G401 (cell line): ENCODE measurements at places on chromosomes 3 and 15.

DNA sequence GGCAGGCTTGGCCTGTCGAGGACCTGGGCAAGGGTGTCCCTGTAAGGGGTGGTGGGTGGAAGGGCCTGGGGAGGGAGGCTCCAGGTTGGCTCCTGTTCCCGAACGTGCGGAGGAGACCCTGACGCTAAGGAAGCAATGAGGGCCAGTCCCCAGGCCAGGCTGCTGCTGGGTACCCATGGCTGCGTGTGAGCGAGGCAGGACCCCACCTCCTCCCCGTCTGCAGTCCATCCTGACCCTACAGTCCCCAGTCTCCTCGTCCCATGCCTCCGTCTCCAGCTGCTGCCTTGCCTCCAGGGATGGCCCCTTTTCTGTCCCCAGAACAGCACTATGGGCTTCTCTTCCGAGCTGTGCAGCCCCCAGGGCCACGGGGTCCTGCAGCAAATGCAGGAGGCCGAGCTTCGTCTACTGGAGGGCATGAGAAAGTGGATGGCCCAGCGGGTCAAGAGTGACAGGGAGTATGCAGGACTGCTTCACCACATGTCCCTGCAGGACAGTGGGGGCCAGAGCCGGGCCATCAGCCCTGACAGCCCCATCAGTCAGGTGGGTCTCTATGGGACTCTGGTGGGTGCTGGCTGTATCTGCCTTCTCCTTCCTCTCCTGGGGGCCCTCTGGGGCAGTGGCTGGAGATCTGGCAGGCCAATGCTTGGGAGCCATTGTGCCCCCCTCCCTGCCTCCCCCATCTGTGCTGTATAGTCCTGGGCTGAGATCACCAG lies 571 bp downstream of the FES start:
- DNase-seq = no peak

- no peak for DNase-seq
These were observed 41.8 kb downstream of the FILIP1L start for GRCh38 chr3:100072326-100073048.

DNA sequence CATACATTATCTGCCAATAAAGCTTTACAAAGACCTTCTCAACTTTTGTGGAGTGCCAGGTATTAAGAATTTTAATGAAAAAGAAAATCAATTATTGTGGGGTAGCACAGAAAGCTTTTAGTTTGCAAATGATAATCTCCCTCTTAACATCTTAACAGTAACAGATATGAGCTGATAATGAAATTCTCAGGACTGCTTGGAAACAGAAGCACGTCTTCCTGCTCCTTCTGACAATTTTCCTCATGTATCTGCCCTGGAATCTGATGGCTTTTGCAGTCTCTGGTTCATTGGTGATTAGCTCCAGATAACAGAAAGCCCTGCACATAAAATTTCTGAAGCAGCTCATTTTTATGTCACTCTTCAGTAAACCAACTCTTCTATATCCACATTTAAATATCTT lies 432.4 kb upstream of the PDZRN3 start:
- no peak for DNase-seq

GRCh38 chr3:135131290-135131689 lies 336.2 kb downstream of the EPHB1 start:
- no peak for DNase-seq

GRCh38 chr15:42401544-42402454 lies 42.5 kb downstream of the CAPN3 start:
- no peak for DNase-seq

GRCh38 chr15:55343168-55343567 lies 24.1 kb downstream of the PIGB start:
- DNase-seq = no peak

DNA sequence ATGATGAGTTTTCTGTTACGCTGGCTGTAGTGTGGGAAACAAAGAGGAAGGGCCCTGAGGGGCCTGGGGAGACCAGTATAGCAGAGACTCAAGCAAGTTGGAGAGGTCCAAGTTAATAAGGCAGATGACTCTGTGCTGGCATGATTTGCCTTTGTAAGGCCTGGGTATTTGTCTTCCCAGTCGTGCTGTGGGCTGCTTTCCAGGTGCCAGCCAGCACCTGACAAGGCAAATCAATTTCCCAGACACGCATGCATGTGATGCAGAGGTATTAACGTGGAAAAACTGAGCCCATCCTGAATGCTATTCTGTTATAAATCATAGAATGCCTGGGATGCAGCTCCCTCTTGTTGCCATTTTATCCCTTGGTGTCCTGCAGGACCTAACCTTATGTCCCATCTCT lies 175.6 kb downstream of the MFSD1 start:
- DNase-seq = no peak

- no peak for DNase-seq
These were observed 5.2 kb downstream of the WNT5A start for GRCh38 chr3:55481744-55482495.

DNA sequence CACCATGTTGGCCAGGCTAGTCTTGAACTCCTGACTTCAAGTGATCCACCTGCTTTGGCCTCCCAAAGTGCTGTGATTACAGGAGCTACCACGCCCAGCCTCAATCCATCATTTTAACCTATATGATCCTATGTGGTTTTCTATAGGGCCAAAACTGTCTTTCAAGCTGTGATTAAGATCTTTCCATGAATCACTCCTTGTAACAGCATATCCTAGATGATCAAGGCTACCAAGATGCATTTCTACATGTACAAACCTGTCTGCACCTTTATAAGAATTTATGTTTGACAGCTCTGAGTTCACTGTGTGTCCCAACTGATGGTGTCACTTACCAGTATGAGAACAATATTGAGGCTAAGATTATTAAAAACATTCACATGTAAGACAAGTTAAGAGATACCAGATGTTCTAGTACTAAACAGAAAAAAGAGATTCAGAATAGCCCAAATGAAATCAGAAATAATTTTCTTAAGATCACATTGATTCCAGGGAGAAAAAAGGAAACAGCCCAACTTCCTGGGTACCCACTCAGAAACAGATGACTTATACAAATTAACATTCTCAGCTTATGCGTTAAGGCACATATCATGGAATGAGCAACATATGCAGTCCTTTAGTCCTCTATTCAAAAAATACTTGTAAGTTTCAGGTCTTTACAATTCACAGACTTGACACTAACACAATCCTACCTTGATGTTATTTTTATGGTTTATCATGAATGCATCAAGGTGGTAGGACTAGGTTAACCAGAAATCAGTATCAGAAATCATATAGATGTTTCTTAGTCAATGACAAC lies 24.8 kb upstream of the PPIB start:
- DNase-seq = no peak

- DNase-seq = peak; percentile 11
These were observed 244.9 kb downstream of the FAM43A start for GRCh38 chr3:194930377-194931204.

GRCh38 chr3:45249391-45249790 lies 23.3 kb upstream of the TMEM158 start:
- no peak for DNase-seq

DNA sequence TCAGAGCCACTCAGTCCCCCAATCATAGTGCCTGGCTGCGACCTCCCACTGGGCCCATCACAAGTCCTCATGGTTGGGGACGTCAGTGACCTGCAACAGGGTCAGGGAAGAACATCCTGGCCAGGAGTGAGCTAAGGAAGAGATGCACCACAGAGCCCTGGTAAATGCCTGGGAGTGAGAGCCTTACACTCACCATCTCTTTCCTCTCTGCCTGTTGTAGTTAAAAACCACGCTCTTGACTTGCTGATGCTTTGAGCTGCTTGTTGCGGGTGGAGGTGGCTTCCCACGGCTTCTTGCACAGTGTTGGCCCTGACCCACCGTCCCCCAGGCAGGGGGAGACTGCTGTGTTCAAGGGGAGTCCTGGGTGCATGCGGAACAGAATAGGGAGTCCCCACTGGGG lies 91.1 kb upstream of the RGMA start:
- DNase-seq = no peak

DNA sequence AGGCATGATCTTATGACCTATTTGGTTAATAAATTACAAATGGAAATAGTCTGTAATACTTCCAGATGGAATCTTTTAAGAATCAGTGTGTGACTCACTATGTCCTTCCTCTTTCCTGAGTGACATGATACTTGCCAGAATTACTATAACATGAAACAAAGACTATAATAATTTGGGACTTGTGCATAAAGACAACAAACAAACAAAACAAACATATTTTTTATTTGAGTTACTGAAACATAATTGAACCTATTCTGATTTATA lies 1268.1 kb downstream of the OTOL1 start:
- no peak for DNase-seq

DNA sequence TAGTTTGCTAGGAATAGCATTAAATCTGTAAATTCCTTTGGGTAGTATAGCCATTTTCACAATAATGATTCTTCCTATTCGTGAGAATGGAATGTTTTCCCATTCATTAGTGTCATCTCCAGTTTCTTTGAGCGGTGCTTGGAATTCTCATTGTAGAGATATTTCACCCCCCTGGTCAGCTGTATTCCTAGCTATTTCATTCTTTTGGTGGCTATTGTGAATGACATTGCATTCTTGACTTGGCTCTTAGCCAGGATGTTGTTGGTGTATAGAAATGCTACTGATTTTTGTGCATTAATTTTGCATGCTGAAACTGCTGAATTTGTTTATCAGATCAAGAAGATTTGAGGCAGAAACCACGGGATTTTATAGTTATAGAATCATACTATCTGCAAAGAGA lies 690.5 kb upstream of the ALCAM start:
- no peak for DNase-seq

DNA sequence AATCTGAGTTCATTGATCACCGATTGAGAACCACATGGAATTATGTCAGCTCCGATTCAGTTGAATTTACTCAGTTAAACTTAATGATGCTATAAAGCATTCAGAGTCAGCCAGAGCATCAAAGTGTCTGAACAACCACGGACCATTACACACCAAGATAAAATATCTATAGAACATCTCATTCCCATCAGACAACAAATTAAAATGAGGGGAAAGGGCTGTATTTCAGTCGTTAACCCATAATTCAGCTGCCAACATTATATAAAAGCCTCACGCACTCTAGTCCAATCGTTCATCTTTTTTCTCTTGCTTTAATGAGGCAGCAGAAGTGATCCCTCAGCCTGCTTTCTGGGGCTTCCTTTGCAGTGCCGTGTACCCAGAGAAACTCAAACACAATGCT lies 11.9 kb downstream of the CPNE4 start:
- DNase-seq = no peak

- no peak for DNase-seq
These were observed 45.6 kb downstream of the TLE3 start for GRCh38 chr15:70051948-70052633.

- DNase-seq = no peak
These were observed 449.5 kb upstream of the TBL1XR1 start for GRCh38 chr3:177646749-177647148.

- peak; percentile 56 for DNase-seq
These were observed 3.8 kb upstream of the SLCO3A1 start for GRCh38 chr15:91849749-91850161.

DNA sequence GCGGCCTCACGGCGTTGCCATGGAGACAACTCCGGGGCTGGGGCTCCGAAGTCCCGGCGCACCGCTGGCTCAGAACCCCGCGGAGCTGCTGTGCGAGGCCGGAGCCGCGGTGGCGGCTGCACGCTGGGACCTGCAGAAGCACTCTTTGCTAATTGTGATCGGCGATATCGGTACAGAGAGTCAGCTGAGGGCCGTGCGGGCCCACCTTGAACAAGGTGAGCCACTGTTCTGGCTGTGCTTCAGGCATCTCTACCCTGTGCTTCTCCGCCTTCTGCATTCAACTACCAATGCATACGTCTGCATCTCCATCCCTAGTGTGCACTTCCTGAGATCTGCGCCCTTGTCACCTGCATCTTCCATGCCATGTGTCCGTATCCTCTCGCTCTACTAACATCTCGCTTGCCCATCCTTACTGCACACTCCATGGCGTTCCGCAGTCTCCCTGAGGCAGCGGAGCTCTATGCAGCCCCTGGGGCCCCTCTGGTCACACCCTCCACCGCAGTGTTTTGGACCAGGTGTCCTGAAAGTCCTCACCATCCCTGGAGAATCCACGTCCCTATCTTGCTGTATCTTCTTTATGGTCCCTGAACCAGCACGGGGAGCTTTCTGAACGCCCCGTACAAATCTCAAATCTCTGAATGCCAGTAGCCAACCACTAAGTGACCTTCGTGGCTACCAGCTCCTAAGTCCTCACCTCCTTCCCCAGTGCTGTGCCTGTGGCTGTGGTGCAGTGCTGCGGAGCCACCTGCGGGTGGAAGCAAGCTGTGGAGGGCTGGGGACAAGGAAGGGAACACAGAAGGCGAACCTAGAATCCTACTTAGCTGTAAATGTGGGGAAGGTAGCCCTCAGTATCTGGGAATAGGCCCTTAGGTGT lies 6.2 kb upstream of the MAP1A start:
- peak; percentile 74 for DNase-seq

DNA sequence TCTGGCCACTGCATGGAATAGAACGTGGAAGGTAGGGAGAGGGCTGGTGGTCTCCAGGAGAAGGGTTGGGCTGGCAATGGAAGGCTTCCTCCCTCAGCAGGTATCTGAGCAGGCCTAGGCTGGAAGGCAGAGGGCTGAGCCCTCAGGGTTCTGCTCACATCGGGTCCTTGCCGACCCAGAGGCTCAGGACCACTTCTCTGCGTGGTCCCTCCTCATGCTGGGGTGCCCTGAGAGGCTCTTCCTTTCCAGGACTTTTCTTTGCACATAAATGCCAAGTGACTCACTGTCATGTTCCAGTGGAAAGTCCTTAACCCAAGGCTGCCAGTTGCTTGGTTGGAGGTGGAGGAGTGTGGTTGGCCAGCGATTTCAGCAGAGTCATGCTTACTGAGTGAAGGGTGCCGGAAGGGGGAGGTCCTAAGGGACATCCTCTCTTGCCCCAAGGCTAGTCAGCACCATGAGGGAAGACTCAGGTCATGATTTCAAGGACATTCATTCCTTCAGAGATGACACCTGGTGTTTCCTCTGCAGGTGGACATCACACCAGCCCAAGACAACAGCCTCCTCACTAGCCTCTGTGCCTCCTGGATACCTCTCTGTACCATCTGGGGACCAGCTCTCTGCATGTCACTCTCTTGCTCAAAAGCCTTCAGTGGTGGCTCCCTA lies 8.2 kb downstream of the SLC6A6 start:
- no peak for DNase-seq

DNA sequence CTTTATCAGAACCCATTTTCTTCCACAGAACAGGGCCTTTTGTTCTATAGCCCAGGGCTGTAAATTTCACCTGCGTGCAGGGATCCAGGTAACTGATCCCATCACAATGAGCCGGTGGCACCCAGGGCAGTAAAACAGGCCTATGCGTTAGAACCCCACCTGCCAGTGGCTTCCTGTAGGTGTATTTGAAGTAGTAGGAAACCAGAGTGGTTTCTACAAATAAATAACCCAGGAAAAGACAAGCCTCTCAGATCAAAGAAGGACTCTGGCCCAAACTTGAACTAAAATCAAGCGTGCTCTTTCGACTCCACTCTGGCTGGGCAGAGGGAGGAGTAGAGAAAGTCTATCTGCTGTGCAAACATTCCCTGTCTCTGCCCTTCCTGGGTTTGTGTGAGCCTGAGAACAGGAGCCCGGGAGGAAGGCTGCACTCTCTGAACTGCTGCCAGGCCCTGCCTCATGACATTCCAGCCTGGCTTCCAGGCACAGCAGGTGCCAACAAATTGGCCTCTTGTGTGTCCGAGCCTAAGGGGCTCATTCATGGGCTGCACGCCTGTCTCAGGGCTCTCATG lies 77.7 kb downstream of the CEMIP start:
- DNase-seq = peak; percentile 95

GRCh38 chr15:64653757-64654156 lies 121.6 kb downstream of the RBPMS2 start:
- no peak for DNase-seq

GRCh38 chr15:80052597-80053304 lies 6.7 kb upstream of the ZFAND6 start:
- DNase-seq = no peak
